ENCODE measurements at places on chromosomes 2 and 18. TPM values are rescaled to one million over a fixed set of nuclear protein-coding genes. Genes with fewer than 3 reads are reported as not detected.
A peak's percentile ranks its signal among the peaks of the same experiment; 100 is the strongest.

- H3K27me3 ChIP-seq = no peaks in the 10 kb centered on the region
- H3K4me1 ChIP-seq = peaks cover 17% of the 10 kb centered on the region
- DNase-seq = peak; percentile 7
- no peaks in the 10 kb centered on the region for H3K36me3 ChIP-seq
- H3K27ac ChIP-seq = no peak overlapping the region
- H3K4me3 ChIP-seq = no peak overlapping the region
Observed at GRCh38 chr2:188598551-188598950, 306.9 kb downstream of the GULP1 start.

GRCh38 chr2:233076749-233077148 lies 16.6 kb downstream of the INPP5D start:
- H3K4me1 ChIP-seq = no peaks in the 10 kb centered on the region
- no peak for DNase-seq
- H3K27ac ChIP-seq = no peak overlapping the region
- H3K27me3 ChIP-seq = peaks cover 28% of the 10 kb centered on the region

GRCh38 chr18:75863696-75864095 lies 436.2 kb upstream of the SMIM21 start:
- H3K36me3 ChIP-seq = no peaks in the 10 kb centered on the region
- H3K27ac ChIP-seq = no peak overlapping the region
- H3K4me3 ChIP-seq = no peak overlapping the region
- no peak for DNase-seq

DNA sequence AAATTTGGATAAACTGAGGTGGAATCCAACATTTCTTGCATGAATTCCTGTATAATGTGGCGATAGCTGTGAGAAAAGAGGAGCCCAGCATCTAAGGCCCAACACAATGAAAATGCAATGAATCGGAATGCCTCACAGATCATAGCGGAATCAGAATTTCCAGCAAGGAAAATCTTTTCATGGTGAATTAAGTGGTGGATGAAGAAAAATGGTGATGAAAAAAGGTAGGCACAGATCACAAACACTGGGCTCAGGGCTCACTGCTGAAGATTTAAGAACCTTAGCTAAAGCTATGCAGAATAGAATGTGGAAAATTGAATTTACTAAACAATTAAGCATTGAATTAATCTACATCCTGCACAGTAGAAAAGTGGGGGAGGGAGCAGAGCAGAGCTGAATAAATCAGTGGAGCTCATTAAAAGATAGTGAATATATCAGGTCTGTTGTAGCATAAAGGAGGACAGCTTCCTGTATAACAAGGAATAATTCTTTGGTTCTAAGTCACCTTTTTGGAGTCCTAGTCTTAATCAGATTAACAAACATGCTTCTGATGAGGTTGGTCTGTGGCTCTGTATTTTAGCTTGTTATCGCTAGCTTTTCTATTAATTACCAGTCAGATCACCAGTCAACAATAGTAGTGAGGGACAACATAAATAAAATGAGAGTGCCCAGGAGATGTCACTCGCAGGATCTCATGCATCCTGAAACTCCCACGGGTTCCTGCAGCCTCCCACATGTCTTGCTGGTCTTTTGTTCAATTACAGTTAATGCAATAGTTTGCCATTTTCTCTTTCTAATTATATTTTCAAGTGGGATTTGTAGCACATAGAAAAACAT lies 27.0 kb downstream of the MEIS1 start:
- no peaks in the 10 kb centered on the region for H3K27me3 ChIP-seq
- no peaks in the 10 kb centered on the region for H3K4me1 ChIP-seq
- no peak overlapping the region for H3K4me3 ChIP-seq
- no peak overlapping the region for H3K27ac ChIP-seq
- no peak for DNase-seq

DNA sequence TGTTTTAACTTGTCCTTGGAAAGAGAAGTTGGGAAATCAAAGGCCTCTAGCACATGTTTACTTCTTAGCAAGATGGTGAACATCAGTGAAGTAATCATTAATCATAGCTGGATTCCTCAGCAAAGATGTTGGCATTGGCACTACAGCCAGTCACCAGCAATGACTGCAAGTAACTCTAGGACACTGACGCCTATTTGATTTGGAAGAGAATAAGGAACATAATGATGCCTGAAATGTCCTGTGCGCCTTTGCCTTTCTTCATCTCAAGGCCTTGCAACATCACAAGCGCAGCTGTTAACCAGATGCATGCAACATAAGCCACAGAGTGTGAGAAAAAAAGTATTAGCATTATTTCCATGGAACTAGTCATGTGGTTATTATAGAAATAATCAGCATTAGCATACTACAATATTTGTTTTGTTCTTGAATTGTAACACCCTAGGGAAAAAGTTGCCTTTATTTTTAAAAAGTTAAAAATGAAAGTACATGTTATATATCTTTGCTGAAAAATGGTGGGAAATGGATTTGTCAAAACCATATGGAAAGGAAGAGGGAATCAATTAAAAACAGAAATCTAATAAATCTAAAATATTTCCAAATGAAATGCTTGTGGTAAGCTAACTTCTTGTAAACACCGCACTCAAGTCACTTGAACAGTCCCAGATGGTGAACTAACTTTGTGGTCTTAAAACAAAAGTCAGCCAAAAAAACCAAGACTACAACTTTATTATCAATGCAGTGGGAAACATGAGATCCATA lies 55.6 kb downstream of the THADA start:
- no peak overlapping the region for H3K4me3 ChIP-seq
- H3K4me1 ChIP-seq = no peaks in the 10 kb centered on the region
- no peaks in the 10 kb centered on the region for H3K27me3 ChIP-seq
- H3K36me3 ChIP-seq = peaks cover 6% of the 10 kb centered on the region

GRCh38 chr2:86697551-86698104 lies 22.5 kb upstream of the RMND5A start:
- H3K4me3 ChIP-seq = no peak overlapping the region
- H3K4me1 ChIP-seq = peaks cover 25% of the 10 kb centered on the region
- peak overlapping the region; percentile 7 for H3K27ac ChIP-seq

PLGLB2 gene
- 1.7 TPM for total RNA-seq

DNA sequence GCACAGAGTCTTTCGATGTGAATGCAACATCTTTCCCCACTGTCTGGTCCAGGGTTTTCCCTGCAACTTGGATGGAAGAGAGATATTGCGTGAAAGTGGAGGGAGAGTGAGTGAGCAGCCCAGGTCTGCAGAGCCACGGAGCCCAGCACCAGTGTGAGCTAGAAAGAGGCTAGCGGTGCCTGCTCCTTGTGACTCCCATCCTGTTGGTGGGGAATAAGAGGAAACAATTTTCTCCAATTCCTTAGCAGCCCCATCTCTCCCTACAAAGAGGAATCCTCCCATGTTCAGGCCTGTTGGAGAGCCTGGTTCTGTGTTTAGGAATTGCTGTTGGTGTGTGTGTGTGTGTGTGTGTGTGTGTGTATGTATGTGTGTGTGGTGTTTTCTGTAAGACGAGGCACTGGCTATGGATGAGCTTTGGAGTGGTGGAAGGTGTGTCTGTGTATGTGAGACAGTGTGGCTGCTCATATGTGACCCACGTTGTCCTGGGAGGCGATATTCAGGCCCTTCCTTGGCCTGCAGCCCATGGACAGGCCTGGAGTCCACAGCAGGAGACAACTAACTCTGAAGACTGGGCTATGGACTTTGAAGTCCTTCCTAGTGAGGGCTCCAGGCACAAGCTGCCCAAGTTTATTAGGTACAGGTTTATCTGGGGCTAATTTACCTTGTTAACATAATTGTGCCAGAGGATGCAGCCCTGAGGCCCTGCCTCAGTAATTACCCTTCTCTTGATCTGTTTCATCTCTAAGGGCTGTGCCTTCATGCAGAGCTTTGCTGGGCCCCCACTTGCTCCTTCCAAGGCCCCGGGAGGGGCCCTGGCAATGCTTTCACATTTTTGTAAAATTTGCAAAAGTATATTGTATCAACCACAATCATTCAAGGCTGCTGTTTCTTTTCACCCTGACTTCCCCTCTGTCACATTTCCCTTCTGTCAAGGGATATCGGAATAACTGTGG lies 88.6 kb upstream of the HAAO start:
- no peaks in the 10 kb centered on the region for H3K27me3 ChIP-seq
- no peak overlapping the region for H3K27ac ChIP-seq
- H3K4me3 ChIP-seq = no peak overlapping the region
- DNase-seq = no peak
- H3K36me3 ChIP-seq = no peaks in the 10 kb centered on the region
- H3K4me1 ChIP-seq = no peaks in the 10 kb centered on the region

- H3K27ac ChIP-seq = no peak overlapping the region
- H3K4me3 ChIP-seq = no peak overlapping the region
- DNase-seq = no peak
- no peaks in the 10 kb centered on the region for H3K36me3 ChIP-seq
- H3K4me1 ChIP-seq = no peaks in the 10 kb centered on the region
Observed at GRCh38 chr18:55462652-55463051, 125.3 kb downstream of the TCF4 start.

- H3K36me3 ChIP-seq = no peaks in the 10 kb centered on the region
- H3K27me3 ChIP-seq = peaks cover 84% of the 10 kb centered on the region
- H3K27ac ChIP-seq = no peak overlapping the region
Observed at GRCh38 chr18:37452015-37452414, 113.6 kb downstream of the CELF4 start.

DNA sequence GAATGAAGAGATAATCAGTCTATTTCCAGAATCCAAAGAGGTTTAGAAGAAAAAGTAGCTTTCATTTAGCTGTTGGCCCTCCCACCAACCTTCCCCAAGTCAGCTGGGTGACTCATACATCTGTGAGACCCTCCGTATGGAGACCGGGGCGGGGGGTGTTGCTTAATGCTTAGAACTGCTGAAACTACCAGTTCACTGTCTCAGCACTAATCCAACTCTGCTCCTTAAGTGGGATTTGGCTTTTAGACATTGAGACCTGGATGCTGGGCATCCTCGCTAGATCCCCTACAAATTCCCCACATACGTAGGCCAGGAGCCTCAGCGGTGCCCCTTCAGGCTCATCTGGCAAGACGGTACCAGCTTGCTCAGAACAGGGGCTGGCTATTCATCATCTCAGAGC lies at the start of gene SAG:
TSS of gene SAG (plus strand) at position 252 of the 400 bp plus-strand sequence. CDS start 1,374 bp downstream, outside the sequence.
- DNase-seq = no peak
- H3K27me3 ChIP-seq = peaks cover 21% of the 10 kb centered on the region
- peaks cover 4% of the 10 kb centered on the region for H3K36me3 ChIP-seq
- no peaks in the 10 kb centered on the region for H3K4me1 ChIP-seq
- H3K27ac ChIP-seq = no peak within 1 kb of the TSS
- H3K4me3 ChIP-seq = no peak within 1 kb of the TSS

- no peak for DNase-seq
- H3K36me3 ChIP-seq = peaks cover 96% of the 10 kb centered on the region
- H3K27me3 ChIP-seq = no peaks in the 10 kb centered on the region
- H3K4me1 ChIP-seq = peaks cover 100% of the 10 kb centered on the region
- peak overlapping the region; percentile 98 for H3K27ac ChIP-seq
Observed at GRCh38 chr2:54575379-54575888, 119.3 kb downstream of the SPTBN1 start.

GRCh38 chr2:126995621-126996377 lies 97.1 kb downstream of the TEX51 start:
- H3K27me3 ChIP-seq = peaks cover 27% of the 10 kb centered on the region
- H3K36me3 ChIP-seq = no peaks in the 10 kb centered on the region
- H3K27ac ChIP-seq = no peak overlapping the region
- H3K4me1 ChIP-seq = no peaks in the 10 kb centered on the region
- H3K4me3 ChIP-seq = no peak overlapping the region

- no peak for DNase-seq
- no peaks in the 10 kb centered on the region for H3K36me3 ChIP-seq
- no peak overlapping the region for H3K27ac ChIP-seq
- H3K27me3 ChIP-seq = no peaks in the 10 kb centered on the region
- H3K4me1 ChIP-seq = no peaks in the 10 kb centered on the region
Observed at GRCh38 chr18:45085916-45086624, 405.4 kb downstream of the SETBP1 start.

ARHGEF33 gene
- 0.71 TPM for total RNA-seq

EIF5B gene
- total RNA-seq = 63.1 TPM

CMPK2 gene
- 26.6 TPM for total RNA-seq

DNA sequence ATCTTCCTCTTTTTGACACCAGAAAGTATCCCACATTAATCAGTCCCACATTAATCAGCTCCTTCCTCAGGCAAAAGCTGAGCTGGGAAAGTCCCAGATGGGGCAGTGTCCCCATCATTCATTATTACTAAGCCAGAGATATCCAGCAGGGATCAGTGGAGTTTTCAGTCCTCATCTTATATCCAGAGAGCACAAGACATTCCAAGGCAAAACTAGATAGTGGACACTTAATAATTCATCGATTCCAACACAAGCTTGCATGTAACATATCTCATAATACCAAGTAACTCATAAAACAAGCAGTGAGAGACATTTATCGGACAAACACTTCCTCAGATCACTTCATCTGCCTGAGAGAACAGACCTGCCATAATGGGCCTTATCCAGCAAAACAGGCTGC lies 53.1 kb downstream of the MCFD2 start:
- H3K4me3 ChIP-seq = no peak overlapping the region
- H3K27ac ChIP-seq = no peak overlapping the region
- H3K4me1 ChIP-seq = peaks cover 19% of the 10 kb centered on the region
- no peaks in the 10 kb centered on the region for H3K36me3 ChIP-seq
- no peak for DNase-seq
- peaks cover 33% of the 10 kb centered on the region for H3K27me3 ChIP-seq

SP140L gene
- 55.2 TPM for total RNA-seq

- no peaks in the 10 kb centered on the region for H3K36me3 ChIP-seq
- no peak overlapping the region for H3K4me3 ChIP-seq
- no peak overlapping the region for H3K27ac ChIP-seq
Observed at GRCh38 chr2:157439824-157440186, 4.1 kb downstream of the CYTIP start.

- peak overlapping the region; percentile 87 for H3K27ac ChIP-seq
- H3K27me3 ChIP-seq = no peaks in the 10 kb centered on the region
- DNase-seq = peak; percentile 53
Observed at GRCh38 chr2:20450201-20450999, 3.5 kb downstream of the RHOB start.

- H3K36me3 ChIP-seq = peaks cover 9% of the 10 kb centered on the region
- H3K4me3 ChIP-seq = no peak overlapping the region
- no peaks in the 10 kb centered on the region for H3K27me3 ChIP-seq
Observed at GRCh38 chr2:230453006-230453405, 37.0 kb downstream of the SP100 start.

MARS2 gene
- 16.9 TPM for total RNA-seq

GRCh38 chr2:98160554-98160953 lies 73.6 kb downstream of the VWA3B start:
- H3K4me3 ChIP-seq = no peak overlapping the region
- H3K27ac ChIP-seq = no peak overlapping the region
- no peak for DNase-seq
- H3K36me3 ChIP-seq = no peaks in the 10 kb centered on the region

GRCh38 chr2:108949316-108950239 lies 39.4 kb downstream of the EDAR start:
- no peaks in the 10 kb centered on the region for H3K36me3 ChIP-seq
- no peak overlapping the region for H3K4me3 ChIP-seq
- H3K27ac ChIP-seq = no peak overlapping the region
